Naive thymus-derived CD4-positive, alpha-beta T cell (primary cell): ENCODE measurements at places on chromosomes 1 and 21. TPM values are rescaled to one million over a fixed set of nuclear protein-coding genes. Genes with fewer than 3 reads are reported as not detected.

Gene FCMR
- 269 TPM for total RNA-seq

Gene CDA
- total RNA-seq = 13.6 TPM

Gene ABCB10
- 29.4 and 31.9 TPM in 2 replicates for total RNA-seq

Gene RCC1
- 9.8 TPM for total RNA-seq

Gene BTBD19
- total RNA-seq = 12.5 TPM

Gene LAMC1
- total RNA-seq = 1.3 TPM

Gene PCP4
- not detected for total RNA-seq

Gene TFAP2E
- 0.74 and 0.77 TPM in 2 replicates for total RNA-seq

Gene FCN3
- total RNA-seq = not detected in 2 replicates

Gene DMBX1
- not detected for total RNA-seq

Gene HTR6
- total RNA-seq = 0.40 TPM

Gene CD1B
- total RNA-seq = 0.27 TPM

Gene WDR64
- total RNA-seq = 0.51 TPM

Gene PLEKHN1
- total RNA-seq = 2.3 TPM

Gene LRRC8B
- total RNA-seq = 17.1 TPM
